ENCODE measurements at places on chromosomes 11 and 22.
A peak's percentile ranks its signal among the peaks of the same experiment; 100 is the strongest.

DNA sequence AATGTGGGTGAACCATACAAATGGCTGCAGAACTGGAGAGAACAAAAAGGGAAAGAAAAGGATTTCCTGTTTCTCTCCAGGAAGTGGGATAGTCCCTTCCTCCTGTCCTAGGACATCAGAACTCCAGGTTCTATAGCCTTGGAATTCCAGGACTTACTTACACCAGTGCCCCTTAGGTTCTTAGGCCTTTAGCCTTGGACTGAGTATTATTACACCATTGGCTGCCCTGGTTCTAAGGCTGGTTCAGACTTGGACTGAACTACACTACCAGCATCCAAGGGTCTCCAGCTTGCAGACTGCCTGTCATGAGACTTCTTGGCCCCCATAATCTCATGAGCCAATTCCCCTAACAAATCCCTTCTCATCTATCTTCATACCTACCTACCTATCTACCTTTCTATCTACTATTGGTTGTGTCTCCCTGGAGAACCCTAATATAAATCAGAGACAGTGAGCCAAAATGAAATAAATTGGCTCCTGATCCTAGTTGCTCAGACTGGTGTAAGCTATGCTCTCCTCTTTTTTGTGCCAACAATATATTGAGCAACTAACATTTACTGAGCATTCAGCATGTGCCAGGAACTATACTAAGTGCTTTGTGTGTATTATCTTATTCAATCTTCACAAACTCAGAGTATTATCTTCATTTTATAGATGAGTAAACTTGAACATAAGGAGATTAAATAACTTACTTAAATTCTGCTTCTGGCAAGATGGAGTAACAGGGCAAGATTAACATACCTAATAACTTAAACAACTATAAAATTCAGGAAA is 303.7 kb downstream of the TTC28 start:
- DNase-seq: no peak

DNA sequence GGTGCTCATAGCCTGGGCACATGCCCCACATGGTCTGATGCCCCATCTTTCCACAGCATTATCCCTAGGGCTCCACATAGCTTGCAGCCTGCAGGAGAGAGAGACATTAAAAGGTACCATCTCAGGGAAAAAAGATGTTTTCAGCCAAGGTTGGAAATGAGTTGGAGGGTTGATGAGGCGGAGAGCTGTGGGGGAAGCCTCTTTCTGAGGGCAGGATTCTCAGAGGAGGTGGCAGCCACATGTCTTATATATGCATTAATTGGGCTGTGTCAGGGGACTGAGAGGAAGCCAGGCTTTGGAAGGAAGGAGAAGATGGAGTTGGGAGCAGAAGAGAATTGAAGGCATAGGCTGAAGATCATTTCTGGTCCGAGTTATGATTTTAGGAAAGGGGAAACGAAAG is 57.8 kb downstream of the CEP164 start:
- no peak for DNase-seq

DNA sequence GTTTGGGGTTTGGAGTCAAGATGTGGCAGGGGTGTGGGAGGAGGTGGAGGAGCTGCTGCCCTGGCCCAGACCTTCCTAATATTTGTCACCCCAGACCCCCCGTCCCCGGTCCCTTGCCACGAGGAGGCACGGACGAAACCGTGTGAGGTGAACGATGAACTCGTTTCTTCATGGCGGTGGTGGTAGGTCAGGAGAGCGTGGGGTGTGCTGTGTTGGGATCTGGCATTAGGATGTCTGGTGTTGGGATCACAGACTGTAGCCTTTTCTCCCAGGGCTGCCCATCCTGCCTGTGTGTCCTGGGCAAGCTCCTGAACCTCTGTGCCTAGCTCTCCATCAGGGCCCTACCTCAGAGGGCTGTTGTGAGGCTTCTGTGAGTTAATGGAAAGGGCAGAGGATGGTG is 8.4 kb downstream of the MAPK8IP2 start:
- DNase-seq: no peak

DNA sequence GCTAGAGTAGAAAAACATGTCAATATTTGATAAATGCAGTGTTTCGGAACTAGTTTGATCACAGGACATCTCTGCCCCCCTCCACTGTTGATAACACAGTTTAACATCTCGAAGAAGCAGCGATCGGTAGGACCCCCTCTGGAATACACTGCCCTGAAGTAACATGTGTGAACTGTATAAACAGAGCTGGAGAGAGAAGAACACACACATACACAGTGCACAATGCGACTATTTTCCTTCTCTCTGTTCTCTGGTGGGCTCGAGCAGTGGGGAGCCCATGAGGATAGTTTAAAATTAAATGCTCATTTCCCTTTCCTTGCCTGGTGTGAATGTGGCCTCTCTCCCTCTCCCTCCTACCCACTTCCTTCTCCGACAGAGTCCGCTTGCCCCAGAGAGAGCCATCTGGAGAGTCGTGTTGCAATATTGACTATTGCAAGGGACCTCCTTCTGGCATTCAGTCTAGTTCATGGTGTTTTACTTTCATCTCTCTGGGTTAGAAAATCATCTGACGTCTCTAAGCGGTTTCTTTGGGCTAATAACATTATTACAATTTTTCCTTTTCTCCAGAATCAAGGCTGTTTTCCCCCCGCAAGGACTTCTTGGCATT is 51.6 kb upstream of the BARX2 start:
- DNase-seq: no peak

DNA sequence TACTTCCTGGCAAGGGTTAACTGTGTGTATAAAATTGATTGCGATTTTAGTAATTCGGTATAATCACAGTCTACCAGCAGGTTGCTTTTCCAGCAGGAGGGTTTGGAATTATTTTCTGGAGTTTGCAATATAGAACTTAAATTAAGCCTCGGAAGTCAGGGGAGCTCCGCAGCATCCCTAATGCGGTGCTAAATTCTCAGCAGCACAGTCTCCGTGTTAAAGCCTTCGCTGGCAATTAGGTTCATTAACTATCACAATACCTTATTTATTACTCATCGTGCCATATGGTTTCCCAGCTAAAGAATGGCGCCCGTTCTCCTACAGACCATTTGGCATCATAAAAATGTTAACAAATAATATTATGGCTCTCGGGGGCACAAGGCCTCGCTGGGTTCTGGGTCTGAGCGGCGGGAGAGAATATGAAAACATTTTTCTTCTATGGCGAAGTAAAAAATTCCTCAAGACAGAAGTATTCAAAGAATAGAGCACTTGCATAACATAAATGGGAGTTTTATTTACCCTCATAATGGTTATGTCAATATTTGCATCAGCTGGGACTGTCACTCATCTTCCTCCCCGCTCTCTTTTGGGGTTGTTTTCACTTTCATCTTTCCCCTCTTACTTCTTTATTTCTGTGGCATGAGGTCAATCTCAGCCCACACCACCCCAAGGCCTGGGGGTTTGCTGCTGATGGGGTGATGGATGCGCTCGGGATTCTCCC is 28.1 kb upstream of the ZBTB16 start:
- no peak for DNase-seq

GRCh38 chr22:38727530-38728451 is 22.0 kb downstream of the GTPBP1 start:
- DNase-seq: no peak

DNA sequence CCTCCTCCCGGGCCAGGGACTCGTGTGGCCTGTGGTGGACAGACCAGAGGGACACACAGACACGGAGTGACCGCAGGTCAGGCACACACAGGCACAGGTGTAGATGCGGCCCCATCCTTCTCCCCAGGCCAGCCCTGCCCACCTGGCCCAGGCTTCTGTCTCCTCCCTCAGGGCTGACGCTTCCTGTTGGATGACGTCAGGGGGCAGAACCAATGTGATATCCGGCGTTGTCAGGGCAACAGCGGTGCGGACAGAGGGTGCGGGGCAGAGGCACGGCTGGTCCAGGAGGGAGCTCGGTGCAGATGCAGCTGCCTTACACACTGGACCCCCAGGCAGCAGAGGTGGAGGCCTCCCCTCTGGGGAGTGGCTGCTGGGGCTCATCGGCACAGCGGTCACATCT is 2.9 kb upstream of the TUBGCP6 start:
- DNase-seq: peak; percentile 15

- no peak for DNase-seq
These were observed 76.2 kb downstream of the BRD1 start for GRCh38 chr22:49751318-49751965.

GRCh38 chr11:61961570-61962212 is 5.7 kb downstream of the FTH1 start:
- no peak for DNase-seq

Data from hematopoietic multipotent progenitor cell treated with erythropoietin and hydrocortisone succinate and interleukin-3 and kit ligand, for 15 days (in vitro differentiated cells).